ENCODE measurements at places on chromosomes 13 and 19. TPM values are rescaled to one million over a fixed set of nuclear protein-coding genes. Genes with fewer than 3 reads are reported as not detected.

Gene CRTC1
- total RNA-seq = 10.3 TPM

Gene MBD3L2B
- total RNA-seq = not detected

- DNase-seq = peak; percentile 81
Measured at GRCh38 chr13:75704927-75705288, 68.8 kb downstream of the LMO7 start.

- no peak for DNase-seq
Measured at GRCh38 chr13:49561062-49561410, 24.3 kb downstream of the RCBTB1 start.

- no peak for DNase-seq
Measured at GRCh38 chr13:77430377-77430951, 103.6 kb upstream of the MYCBP2 start.

DNA sequence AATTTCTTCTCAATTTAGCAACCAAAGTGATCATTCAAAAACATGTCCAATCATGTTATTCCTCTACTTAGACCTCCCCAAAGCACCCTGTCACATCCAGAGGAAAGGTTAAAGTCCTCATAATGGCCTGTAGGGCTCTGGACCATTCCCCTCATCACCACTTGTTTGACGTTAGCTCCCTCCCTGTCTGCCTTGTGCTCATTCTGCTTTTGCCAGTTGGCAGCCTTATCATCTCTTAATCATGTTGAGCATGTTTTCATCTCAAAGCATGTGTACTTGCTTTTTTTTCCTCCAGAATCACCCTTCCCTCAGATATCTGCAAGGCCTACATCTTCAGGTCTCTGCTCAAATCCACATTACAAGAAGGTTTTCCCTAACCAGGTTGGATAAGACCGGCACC, 25.9 kb downstream of the UBAC2 start:
- DNase-seq = no peak

All from colonic mucosa (tissue), 4 donors.